ENCODE measurements at places on chromosomes 5 and 9. TPM values are rescaled to one million over a fixed set of nuclear protein-coding genes. Genes with fewer than 3 reads are reported as not detected.

PAEP gene
- polyA plus RNA-seq: not detected

- no peak for DNase-seq
These were observed 417.0 kb upstream of the ADAMTSL1 start for GRCh38 chr9:18056993-18057369.

DNA sequence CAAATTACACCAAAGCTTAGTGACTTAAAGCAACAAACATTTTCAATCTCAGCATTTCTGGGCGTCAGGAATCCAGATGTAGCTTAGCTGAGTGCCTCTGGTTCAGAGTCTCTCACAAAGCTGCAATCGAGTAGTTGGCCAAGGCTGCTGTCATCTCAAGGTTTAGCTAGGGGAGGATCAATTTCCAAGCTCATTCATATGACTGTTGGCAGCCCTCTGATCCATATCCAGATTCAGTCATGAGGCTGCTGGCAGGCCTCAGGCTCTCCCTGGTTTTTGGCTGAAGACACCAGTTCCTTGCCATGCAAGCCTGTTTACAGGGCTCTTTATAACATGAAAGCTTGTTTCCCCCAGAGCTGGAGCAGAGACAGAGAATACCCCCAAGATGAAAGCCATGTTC, 419.5 kb upstream of the TLE4 start:
- no peak for DNase-seq

COL15A1 gene
- polyA plus RNA-seq: 29.6 TPM

GRCh38 chr5:138465261-138466124, at the start of gene EGR1:
Gene EGR1 (plus strand): TSS chr5:138465479. CDS start chr5:138465762, 283 bp downstream.
- DNase-seq: peak; percentile 95

ALDH1A1 gene
- 277 TPM for polyA plus RNA-seq

Measured in renal pelvis (tissue), 12 donors.